Adrenal gland (tissue), 19 donors: ENCODE measurements at places on chromosomes 1 and 21. TPM values are rescaled to one million over a fixed set of nuclear protein-coding genes. Genes with fewer than 3 reads are reported as not detected.

GRCh38 chr1:22745669-22746585 lies 35.3 kb downstream of the EPHB2 start:
- no peak for DNase-seq

DNA sequence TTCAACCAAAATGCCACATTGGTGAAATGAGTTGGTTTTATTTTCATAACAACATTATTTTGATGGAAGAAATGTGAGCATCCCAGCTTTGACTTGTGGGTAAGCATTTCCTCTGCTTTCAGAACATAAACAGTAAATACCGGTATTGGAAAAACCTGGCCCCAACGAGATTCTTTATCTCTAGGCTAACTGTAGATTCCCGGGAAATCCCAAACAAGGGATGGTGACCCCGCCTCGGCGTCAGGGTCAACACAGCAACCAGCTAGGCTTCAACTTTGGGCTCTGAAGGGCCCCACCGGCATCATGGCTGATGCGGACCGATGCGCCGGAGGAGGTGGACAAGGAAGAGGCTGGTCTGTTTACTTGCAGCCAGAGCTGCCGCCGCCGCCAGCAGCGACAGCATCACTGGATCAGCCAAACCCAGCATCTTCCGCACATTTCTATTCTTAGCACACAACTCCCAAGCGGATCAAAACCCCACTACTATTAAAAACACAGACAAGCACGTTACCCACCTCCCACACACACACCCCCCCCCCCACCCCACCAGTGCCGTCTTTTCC lies 1.1 kb downstream of the AKT3 start:
- peak; percentile 83 for DNase-seq

Gene GJA5
- total RNA-seq, result 3.7 TPM

DNA sequence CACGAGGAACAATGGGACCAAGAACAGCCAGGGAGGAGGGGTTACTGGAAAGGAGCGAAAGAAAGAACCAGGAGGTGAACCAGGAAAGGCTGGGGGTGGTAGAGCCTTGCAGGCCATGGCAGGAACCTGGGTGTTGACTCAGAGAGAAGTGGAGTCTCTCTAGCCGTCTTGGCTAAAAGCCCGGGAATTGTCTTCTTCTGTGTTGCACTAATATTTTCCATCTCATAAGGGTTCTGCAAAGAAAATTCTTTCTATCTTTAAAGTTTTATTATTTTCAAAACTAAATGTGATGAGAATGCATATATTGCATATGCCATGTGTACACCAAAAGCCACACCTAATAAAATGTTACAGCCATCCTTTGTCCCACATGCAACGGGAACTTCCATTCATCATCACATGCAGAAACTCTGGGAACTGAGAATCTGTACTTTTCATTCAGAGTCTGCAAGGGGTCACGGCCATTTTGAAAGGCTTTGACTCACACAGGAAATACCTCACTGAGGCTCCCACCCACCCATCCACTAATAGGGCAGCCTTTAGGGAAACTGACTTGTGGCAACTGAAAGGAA lies 38.0 kb downstream of the ERG start:
- no peak for DNase-seq

DNA sequence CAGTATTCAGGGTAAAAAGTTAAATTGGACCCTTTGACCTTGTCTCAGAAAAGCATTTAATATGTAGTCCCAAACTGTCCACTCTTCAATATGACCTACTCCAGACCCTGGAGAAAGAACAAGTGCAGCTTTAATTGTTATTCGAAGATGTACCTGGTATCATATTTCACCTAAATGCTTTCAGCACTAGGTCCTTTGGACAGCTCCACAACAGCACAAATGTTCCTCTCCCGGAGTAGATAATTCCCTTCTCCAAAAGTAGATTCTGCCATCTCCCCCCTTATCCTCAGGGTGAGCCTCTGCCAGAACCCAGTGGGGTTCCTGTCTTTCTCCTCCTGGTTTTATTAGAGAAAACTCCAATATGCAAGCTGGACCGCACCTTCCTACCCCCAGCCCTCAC lies 104.5 kb upstream of the AJAP1 start:
- no peak for DNase-seq

Gene DIRAS3
- total RNA-seq, result 33.6 TPM

- DNase-seq, result no peak
Measured at GRCh38 chr1:65084066-65084465, 63.9 kb upstream of the AK4 start.

- DNase-seq, result peak; percentile 38
Measured at GRCh38 chr1:151156515-151156819, at the start of gene TNFAIP8L2. Gene TNFAIP8L2, plus strand, starts transcription at chr1:151156649. Its CDS starts 2,049 bp downstream, at chr1:151158698.

DNA sequence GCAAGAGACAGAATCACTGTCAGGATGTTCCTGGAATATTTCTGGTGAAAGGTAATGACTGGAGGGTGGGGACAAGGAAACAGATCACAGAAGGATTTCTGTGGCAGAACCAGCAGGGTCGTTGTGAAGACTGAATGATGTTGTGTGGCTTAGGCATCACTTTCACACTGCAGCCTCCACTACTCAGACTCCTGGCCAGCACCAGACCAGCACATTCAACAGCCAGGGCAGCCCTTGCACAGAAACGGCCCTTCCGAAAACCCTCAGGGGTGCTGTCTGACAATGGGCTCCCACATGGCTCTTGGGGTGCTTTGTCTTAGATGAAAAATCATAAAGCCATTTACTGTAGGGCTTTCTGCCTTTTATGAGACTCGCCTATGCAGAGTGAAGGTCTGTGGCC lies 3.8 kb upstream of the RAB7B start:
- no peak for DNase-seq

DNA sequence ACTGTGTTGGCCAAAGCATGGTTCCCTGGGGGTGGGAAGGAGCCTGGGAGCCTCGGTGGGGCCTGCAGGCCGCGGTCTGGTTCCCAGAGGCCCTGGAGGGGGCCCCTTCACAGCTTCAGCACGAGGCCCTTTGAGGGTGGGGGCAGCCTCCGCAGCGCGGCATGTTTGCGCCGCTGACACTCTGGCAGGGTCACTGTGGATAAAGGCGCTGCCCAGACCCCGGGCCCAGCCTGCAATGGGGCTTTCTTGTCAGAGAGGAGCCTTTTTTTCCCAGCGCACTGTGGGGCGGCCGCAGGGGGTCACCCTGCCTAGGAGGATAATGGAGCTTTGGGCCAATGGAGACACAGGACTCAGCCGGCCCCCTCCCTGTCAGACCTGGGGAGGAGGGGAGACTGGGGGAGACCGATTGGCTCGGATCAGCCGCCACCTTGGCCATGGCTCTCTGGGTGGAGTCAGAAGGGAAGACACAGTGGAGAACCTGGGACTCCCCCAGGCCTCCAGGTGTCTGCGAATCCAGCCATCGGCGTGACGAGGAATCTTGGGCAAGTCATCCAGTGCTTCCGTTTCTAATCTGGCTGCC lies 26.0 kb downstream of the EPHB2 start:
- DNase-seq, result no peak

DNA sequence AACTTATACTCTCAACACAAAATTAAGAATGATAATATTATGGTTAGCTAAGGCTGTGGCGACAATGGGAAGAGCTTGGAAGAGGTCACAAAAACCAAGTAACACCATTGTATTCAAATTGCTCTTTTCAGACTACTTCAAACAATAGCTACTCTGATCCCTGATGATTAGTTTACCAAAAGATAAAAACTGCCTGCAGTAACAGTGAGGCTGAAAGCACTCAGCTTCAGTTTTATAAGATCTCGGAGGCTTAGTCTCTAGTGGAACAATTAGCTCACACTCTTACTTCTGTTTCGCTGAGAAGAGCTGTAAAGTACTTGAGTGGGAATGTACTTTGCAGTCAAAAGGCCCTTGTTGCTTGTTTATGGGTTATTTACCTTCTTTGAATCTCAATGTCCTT lies 278.5 kb downstream of the LRRC7 start:
- DNase-seq, result no peak

- no peak for DNase-seq
Measured at GRCh38 chr1:64248065-64248464, 44.6 kb downstream of the UBE2U start.

DNA sequence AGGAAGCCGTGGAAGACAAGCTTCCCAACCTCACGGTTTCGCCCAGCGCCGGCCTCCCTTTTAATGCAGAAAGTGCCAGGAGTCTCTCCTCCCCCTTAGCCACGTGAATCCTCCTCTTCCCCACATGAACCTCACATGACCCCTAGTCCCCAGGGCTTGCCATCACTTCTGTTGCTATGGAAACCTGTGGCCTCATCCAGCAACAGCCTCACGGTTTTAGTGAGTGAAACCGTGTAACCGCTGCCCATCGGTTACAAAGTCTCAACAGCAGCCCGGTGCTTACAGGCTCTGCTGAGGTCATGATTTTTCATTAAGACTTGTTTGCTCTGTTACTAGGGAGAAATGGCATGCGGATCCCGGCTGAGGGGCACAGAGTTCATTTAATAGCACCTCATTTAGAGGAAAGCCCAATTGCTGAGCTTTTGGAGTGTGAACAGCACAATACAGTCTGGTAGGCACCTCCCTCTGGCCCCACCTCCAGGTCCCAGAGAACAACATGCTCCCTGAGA lies 143.2 kb upstream of the BACE2 start:
- no peak for DNase-seq

DNA sequence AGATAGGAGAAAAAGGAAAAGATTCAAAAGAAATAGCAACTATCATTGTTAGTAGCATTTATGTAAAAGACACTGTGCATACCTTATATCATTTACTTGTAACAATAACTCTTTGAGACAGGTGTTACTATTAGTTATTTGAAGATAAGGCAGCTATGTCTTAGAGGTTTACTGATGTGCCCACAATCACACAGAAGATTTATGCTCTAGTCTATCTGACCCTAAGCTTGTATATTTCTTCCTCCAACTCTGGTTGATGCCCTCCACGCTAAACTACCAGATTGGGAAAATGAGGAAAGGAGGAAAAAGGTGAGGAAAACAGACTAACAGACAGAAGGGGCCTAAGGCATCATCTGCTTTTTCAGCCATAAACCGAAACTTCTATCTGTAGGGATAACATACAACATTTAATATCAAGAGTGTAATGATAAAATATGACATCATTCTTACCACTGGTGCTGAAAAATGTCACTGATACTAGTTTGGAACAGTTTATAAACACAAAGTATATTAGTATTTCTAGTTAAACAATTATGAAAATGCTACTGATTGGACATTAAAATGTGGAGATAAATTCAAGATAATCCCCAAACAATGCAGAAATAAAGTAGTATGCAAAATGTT lies 5.1 kb downstream of the COLGALT2 start:
- no peak for DNase-seq
